HT1080 (cell line): ENCODE measurements at places on chromosomes 13 and 19.
A peak's percentile ranks its signal among the peaks of the same experiment; 100 is the strongest.

DNA sequence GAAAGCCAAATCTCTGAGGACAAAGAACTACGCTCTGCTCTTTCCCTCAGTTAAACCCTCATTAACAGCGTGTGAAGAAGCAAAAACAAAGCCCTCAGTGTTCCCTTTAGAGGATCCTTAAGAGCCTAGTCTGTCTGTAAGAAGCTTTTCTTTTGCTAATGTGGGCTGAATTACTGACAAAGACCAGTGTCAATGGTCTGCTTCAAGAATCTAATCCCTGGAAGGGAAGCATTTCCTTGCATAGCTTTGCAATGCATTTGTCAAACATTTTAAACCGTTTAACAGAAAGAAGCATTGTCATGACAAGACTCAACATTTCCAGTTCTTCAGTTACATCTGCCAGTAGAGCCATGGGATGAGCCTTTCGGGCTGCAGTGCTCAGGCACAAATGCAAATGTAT, 64.9 kb downstream of the EDNRB start:
- DNase-seq = no peak

GRCh38 chr13:51532736-51533197, 51.5 kb upstream of the WDFY2 start:
- DNase-seq = peak; percentile 27

DNA sequence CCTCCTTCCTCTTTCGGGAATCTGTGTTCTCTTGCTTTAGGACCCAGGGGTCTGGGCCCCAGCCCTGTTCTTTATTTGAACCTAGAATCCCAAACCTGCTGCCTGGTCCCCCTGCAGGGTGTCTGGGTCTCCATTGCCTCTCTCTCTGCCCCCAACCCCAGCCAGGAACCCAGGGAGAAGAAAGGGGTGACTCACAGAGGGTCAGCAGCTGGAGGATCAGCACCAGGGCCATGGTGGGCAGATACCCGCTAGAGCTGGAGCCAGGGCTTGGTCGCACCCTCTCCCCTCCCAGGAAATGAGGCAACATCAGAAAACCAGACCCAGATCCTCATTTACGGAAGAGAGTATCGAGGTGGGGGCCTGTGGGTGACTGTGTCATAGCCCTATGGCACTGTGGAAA, at the start of gene OSCAR:
TSS of gene OSCAR (minus strand) at position 243 of the 400 bp plus-strand sequence. CDS start at position 232, 11 bp downstream.
- DNase-seq = peak; percentile 59

GRCh38 chr19:19420570-19421298, 15.3 kb downstream of the GATAD2A start:
- no peak for DNase-seq

DNA sequence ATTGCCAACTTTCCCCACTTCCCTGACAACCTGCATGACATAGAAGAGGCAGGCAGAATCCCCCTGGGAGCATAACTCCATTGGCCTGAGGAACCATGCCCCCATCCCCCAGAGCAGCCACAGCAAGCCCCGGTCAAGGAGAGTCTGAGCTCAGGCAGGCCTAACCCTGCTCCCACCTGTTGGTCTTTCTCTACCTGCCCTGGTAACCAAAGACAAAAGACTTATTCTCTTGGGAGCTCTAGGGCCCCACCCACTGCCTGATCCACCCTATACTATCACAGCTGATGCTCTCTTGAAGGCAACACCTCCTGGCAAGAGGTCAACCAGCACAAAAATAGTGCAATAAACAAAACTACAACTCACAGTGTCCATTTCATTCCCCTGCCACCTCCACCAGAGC, 59.3 kb downstream of the TNFSF13B start:
- no peak for DNase-seq

DNA sequence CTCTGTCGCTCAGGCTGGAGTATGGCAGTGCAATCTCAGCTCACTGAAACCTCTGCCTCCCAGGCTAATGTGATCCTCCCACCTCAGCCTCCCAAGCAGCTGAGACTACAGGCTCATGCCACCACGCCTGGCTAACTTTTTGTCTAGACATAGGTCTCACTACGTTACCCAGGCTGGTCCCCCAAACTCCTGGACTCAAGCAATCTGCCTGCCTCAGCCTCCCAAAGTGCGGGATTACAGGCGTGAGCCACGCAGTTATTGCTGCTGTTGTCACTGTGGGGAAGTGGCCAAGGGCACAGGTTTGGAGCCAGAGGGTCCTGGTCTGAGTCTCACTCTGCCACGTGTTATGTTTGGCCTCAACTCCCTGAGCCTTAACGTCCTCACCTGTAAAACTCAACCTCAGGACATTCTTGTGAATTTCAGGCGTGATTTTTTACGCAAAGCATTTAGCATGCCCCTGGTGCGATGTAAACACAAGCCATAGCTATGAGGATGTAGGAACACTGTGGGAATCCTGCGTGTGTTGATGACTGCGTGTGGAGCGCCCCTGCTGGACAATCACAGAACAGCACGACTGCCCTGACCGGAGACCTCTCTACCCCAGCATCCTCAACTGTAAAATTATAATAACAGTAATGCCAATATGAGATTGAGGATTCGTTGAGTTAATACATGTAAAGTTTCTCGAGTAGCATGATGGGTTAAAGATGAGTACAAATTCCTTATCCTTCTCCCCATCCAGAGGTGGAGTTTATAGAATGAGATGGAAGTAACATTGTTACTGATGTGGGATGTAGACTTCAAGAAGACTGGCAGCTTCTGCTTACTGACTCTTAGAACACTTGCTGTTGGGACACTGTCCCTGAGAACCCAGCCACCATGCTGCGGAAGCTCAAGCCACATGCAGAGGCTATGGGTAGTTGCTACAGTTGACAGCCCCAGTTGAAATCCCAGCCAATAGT, 41.8 kb upstream of the PNMA8B start:
- DNase-seq = peak; percentile 34

- DNase-seq = no peak
These were observed 2.0 kb downstream of the LENG9 start for GRCh38 chr19:54461613-54462012.

DNA sequence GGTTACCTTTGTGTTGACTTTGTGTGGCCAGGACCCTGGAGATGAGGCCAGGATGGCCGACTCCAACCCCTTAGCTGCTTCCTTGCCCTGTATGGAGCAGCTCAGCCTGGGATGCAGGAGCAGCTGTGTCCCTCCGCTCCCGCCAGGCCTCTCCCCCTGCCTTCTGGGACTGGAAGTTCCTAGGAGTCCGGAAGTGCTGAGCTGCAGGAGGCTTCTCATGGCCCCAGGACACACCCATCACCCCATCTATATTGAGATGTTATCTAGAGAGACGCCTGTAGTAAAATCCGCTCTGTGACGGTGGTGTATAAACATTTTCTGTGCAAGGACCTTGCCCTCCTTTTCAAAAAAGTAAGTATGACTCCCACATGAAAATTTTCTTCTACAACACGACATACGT, 27.0 kb downstream of the WTIP start:
- no peak for DNase-seq

DNA sequence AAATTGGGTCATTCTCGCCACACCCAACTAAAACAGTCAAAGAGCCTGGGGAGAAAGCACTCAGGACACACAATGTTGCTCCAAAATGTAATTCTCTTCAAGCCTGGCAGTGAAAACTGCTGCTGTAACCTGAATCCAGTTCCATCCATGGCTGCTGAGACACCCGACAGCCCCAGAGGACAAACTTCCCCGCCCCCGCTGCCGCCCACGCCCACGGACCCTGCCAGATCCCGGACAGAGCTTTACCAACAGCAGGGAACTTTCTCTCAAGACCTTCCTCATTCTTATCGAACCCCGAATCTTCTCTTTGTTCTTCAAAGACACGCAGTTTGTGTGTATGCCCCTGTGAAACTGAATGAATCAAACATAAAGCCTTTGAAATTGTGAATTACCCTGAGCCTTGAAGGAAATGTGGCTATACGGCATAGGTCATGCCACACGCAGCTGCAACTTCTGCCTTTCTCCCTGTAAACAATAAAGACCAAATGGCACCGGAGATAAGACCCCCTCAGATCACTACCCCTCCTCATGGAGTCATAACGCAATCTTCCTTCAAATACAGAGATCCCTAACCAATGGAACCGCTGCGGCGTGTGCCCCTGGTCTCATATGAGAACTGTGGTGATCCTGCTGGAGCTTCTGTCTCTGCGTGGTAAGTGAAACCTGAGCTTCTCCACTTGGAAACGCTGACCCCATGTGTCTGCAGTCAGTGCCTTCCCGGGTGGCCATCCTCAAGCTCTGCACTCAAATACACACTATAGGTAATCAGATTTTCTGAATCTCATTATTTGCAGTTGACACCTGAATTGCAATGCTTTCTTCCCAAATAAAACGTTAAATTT, 4.8 kb upstream of the LAMP1 start:
- peak; percentile 28 for DNase-seq

DNA sequence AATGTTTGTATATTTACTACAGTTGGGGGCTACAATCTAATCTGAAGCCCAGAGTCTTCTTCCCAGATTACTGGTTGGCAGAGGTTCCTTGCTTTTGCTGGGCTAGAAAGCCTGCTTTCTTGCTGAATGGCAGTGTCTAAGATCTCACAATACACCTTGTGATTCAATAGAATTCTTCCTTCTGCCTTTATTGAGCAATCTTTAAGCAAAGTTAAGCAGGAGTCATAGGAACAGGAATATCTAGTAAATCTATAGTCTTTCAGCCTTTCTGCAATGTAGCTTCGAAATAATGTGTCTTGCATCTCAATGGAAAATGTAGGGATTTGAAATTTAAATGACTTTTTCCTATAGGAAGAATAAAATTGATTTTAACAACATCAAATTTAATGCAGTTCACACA, 346.1 kb downstream of the SLITRK1 start:
- DNase-seq = no peak

GRCh38 chr13:58032676-58033460, 401.3 kb downstream of the PCDH17 start:
- no peak for DNase-seq

GRCh38 chr19:44808463-44809371, at the start of gene BCAM:
TSS of gene BCAM (plus strand) at chr19:44809103. CDS start at chr19:44809125, 22 bp downstream.
- no peak for DNase-seq

DNA sequence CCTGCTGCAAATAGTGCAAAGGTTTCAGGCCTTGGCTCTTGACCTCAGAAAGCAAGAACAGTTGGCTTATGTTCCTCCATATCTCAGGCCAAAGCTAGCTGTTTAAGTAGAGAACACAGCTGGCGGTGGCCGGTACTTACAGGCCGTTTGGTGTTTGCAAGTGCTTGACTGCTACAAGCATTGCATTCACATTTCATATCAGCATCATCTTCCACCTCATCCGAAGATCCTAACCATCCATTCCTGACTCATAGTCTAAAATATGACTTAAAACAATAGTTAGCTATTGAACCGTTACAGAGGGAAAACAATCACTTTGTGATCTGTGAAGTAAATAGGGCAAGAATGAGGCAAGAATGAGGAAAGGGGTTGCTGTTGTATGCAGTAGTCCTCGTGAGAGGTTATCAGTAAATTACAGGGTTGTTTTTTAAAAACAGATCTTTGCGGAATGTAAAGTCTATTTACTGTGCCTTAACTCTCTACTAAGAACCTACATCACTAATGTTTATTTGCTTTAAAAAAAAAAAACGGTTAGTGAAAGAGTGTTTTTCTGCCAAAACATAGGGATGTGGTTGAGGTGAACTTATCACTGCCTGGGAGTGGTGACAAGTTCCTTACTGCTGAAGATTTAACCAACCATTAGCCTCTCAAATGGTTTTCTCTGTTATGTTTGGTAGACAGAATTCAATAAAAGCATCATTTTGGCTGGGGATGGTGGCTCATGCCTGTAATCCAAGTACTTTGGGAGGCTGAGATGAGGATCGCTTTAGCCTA, 21.6 kb upstream of the WDR88 start:
- DNase-seq = no peak

DNA sequence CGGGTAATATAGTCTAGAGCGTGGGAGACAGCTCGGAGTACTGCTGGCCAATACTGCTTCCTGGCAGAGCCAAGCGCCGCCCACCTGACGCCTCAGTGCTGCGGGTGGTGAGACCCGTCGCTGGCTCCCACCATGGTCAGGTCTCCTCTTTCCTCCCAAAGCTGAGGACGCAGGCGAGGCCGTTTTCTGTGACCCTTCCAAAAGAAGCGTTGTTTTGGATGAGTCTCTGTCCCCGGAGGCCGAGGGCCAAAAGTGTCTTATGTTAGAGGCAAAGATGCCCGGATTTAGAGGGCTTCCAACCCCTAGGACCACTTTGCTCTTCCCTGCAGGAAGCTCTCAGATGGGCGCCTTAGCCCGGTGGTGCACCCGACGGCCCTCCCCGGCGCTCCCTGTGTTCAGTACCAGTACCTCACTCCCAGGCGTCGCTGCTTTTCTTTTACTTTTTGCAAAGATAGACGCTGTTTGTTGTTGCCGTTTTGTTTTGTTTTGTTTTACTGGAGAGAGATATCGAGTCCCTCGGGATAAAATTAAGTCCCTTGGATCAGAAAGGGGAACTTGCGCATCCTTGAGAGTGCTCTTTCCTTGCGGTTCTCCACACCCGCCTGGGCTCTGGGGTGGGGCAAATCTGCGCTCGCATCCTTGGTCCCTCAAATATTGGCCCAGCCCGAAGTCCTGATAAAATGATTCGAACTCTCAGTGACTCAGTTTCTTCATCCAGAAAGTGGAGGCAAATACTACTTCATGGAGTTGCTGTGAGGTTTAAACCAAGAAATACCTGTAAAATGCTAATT, 7.0 kb downstream of the PDX1 start:
- DNase-seq = no peak

DNA sequence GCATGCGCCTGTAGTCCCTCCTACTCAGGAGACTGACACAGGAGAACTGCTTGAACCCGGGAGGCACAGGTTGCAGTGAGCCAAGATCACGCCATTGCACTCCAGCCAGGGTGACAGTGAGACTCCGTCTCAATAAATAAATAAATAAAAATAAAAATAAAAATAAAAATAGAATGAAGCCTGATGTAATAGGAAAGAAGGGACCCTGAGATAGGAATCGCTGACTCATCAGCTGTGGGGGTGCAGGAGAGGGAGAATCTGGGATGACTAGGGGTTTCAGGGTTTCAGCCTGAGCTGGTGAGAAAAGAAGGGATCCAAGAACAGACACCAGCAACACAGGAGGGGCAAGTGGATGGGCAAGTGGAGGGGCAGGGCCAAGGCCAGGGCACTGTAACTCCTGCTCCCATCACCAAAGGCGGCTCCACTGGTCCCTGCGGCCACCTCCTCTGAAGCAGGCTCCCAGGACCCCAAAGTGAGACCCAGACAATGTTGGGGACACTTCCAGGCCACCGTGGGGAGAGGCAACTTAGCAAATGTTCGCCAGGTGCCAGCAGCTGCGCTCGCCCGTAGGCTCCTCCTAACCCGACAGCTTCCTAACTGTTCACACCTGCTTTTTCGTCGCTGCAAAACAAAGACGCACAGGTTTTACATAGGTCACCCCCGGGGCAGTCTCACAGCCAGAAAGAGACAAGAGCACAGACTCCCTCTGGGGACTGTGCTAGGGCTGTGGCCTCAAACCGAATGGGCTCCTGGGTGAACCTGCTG, 1.2 kb downstream of the HAUS8 start:
- DNase-seq = no peak

GRCh38 chr13:24851546-24851945, 87.6 kb downstream of the RNF17 start:
- no peak for DNase-seq

DNA sequence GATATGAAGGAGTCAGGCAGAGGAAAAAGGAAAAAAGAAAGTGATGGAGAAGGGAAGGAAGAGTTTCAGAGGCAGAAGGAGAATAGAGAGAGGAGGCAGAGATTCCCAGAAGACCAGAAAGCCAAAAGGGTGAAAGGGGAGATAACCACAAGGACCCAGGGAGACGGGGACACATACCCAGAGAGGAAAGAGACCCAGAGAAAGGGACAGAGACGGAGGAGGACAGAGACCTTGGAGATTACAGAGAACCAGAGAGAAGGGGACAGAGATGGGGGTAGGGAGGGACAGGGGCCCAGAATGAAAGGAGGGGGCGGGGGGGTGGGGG, 1.4 kb downstream of the PTH2 start:
- DNase-seq = no peak

GRCh38 chr13:109667056-109667455, 119.3 kb downstream of the IRS2 start:
- peak; percentile 65 for DNase-seq

- no peak for DNase-seq
These were observed 488.8 kb downstream of the KCTD12 start for GRCh38 chr13:76397413-76397812.
